Epithelial cell of proximal tubule (primary cell): ENCODE measurements at places on chromosomes 11 and 22.

DNA sequence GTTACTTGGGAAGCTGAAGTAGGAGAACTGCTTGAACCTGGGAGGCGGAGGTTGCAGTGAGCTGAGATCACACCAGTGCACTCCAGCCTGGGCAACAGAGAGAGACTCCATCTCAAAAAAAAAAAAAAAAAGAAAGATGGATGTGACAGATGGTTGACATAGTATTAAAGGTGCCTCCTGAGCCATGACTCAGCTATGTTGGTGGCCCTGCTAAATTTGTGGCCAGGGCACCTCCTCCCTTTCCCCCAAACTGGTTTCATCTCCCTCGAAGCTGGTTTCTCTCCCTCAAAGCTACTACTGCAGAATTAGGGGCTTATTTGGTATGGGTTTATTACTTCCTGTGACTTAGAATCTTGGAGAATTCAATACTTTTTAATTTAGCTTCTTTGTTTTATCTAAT is 31.5 kb downstream of the SDHD start:
- DNase-seq = no peak

DNA sequence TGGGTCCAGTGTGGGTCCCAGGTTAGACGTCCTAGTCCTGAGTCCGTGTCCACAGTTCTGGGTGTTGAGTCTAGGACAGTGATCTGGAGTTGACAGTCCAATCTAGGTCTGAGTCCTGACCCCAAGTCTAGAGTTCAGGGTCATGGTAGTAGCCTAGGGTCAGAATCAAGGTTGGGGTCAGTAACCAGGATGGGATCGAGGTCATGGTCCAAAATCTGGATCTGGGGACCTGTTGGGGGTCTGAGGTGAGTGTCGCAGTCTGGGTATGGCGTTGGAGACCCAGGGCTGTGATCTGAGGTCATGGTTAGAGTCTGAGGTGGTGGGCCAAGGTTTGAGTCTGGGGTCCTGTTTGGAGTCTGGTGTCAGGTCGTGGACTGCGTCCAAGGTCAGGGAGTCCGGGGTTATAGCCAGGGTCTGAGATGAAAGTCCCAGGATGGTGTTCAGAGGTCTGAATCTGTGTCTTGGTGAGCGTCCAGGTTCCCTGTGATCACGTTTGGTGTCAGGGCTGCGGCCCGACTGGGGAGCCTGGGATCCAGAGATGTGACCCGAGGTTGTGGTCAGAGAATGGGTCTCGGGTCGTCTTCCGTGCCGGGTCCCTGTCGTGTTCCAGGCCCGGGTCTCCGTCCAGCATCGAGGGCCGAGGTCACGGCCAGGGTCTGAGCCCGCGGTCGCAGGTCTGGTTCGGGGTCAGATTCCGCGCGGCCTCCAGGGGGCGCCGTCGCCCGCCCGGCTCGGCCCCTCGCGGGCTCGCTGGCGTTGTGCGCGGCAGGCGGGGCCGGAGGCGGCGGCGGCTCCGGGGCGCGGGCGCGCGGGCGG is 432 bp upstream of the GRK2 start:
- DNase-seq = no peak

- no peak for DNase-seq
Measured at GRCh38 chr11:101582236-101582988, 1.4 kb downstream of the TRPC6 start.

GRCh38 chr11:119193626-119194025 is 8.4 kb downstream of the NHERF4 start:
- DNase-seq = no peak

DNA sequence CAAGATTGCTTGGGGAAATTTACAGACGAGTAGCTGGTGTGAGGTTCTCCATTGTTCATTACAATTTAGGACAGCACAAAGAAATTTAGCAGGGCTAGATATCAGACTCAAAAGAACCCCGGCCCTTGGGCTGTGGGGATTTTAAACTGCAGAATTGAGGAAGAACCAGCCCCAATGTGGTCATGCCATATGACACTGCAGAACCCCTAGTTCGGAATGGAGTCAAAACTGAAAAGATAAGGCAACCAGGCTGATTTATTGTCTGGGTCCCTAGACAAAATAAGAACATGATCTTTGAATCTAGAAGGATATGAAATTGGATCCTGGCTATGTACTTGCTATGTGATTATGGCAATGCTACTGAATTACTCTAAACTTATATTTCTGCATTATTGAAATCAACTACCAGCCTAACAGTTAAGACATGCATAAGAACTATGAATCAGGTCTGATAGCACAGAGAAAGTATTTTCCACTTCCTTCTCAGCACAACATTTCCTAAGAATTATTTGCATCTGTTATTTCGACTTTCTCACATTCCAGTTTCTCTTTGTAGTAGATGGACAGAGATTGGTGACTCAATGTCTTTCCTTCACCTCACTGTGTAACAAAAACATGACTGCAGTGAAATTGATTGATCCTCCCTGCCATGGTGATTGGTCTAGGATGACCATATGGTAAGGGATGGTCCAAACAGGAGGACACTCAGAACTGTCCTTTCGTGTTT is 13.2 kb downstream of the MMP3 start:
- DNase-seq = no peak

DNA sequence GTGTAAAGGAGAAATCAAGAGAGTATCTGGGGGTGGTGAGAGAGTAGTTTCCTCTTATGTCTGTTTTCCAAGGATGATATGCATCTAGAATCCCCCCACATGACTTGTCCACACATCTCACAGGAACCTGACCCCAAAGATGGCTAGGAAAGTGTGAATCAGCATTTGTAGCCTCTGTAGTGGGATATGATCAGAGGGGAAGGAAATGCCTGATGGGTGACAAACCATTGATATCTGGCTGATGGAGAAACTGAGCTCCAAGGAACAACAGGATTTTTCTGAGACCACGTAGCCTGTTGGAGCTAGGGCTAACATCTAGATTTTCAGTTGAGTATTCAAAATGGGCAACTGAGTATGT is 369.4 kb downstream of the DDX10 start:
- no peak for DNase-seq
